ENCODE measurements at places on chromosomes 5 and 9.

DNA sequence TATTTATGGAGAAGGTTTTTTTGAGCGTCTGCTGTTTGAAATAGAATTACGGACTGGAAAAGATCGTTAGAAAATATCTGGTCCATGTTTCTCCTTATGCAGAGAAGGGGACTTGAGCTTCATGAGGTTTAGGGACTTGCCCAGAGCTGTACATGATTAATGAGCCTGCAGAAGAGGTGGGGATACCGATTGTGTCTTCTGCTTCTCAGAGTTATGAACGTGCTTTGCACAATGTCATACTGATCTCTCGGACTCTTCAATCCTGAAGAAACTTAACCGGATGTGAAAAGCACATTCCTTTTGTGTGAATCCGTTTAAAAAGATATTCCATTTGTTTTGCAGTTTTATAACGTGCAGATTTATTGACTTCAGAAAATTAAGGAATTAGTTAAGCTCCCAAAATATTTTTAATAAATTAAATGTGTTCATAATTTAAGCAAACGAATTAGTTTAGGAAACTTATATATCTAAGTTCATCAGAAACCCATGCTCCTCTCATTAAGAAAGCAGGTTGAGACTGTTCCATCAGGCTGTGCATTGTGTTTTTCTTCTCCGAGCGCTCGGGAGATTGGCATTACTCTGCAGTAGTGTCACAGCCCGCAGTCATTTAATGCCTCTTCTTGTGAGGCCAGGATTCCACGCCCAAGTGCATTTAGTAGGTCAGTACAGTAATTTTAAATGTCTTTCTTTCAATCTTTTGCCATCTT lies 40.8 kb upstream of the MEF2C start:
- no peak for DNase-seq

- DNase-seq: no peak
Measured at GRCh38 chr5:157987259-157987658, 128.3 kb upstream of the CLINT1 start.

DNA sequence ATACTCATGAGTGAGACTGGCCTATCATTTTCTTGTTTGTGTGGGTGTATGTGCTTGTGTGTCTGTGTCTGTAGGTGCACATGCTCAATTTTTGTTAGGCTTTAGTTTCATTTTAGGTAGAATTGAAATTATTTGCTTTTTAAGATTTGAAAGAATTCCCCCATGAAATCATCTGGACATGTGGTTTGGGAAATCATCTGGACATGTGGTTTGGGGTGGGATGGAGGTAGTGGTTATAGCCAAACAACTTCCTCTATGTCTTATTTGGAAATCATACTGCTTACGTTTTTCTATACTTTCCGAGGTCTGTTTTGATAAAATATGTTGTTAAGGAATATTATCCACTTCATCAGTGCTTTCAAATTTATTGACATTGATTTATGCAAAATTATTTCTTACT lies 485.4 kb upstream of the CLINT1 start:
- DNase-seq: no peak

DNA sequence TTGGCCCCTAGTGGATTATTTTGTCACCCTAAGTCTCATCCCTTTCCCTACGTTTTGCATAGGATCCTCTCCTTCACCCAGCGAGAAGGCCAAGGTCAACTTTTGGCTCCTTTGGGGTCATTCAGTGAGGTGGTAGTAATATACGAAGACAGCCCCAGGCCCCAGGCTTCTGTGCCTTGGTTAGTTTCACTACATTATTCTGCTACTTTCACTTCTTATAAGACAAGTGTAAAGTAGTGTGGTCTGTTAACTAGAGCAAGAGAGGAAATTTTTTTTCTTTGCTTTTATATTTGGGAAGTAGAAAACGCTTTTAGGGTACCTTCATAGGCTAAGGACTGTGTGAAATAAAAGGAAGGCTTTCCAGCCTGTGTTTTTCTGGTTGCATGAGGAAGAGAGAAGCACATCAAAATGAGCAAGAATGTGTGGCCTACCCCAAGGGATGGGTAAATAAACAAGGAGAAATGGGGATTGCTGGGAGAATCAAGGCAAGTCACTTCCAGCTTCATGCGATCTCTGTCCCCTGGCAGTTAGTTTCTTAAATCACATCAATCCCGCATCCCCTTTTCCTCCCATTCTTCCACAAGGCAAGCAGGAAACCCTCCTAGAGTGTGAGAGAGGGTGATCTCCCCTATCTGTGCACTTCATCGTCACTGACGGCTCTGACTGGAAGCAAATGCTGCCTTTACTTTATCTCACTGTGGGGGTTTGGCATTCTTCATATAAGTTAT lies 677.0 kb upstream of the WWC1 start:
- DNase-seq: no peak

GRCh38 chr5:178380086-178380485 lies 147.5 kb upstream of the PHYKPL start:
- DNase-seq: no peak
